ENCODE measurements at places on chromosomes 5 and 9.

- peak; percentile 52 for DNase-seq
These were observed 26.7 kb downstream of the LNPEP start for GRCh38 chr5:96962540-96962991.

DNA sequence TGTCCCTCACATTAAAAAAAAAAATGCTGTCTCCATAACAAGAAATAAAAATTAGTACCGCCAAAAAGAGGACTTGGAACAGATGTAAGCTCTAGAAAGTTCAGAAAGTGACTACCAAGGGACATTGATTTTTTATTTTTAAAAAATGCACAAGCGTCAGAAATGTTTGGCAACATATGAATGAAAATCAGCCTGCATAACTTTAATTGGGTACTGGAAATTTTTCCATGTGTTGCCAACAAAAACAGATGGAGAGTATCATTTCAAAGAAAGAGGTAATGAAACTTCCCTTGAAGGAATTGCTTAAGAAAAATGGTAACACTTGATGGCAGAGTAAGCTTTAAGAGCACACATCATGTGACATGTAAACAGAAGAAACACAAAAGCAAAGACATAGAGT lies 47.2 kb downstream of the OR2K2 start:
- peak; percentile 91 for DNase-seq

DNA sequence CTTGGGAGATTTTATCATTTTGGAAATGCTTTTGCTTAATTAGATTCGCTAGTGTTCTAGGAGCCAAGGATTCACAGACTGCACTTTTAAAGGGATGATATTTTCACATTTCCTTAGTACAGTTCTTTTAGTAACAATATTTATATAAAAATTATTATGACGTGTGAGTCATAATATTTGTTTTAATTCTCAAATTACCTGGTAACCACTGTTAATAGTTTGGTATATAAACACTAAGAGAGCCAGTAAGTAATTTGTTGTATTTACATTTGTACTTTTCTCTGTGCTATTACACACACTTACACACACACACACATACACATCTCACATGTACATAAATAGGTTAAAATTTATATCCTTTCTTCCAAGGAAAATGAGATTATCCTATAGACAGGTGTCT lies 58.8 kb upstream of the RAD23B start:
- DNase-seq, result no peak

GRCh38 chr9:122812736-122813135 lies 12.8 kb downstream of the OR1K1 start:
- no peak for DNase-seq

DNA sequence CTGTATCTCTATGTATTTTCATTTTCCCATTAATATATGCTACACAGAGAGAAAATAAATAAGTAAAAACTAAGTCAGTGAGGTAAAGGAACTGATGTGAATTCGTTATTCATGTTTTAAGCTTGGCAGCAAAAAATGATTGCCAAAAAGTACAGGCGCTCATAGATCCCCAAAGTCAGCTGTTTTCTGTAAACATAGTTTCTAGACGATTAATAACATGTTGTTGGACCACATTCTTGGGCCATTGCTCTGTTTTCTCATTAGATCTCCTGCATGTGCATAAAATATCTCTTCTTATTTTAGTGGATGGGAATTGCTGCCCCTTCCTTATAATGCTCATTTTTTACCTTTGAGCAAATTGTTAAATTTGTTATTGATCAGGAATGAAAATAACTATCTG lies 215.2 kb downstream of the TLE1 start:
- no peak for DNase-seq

DNA sequence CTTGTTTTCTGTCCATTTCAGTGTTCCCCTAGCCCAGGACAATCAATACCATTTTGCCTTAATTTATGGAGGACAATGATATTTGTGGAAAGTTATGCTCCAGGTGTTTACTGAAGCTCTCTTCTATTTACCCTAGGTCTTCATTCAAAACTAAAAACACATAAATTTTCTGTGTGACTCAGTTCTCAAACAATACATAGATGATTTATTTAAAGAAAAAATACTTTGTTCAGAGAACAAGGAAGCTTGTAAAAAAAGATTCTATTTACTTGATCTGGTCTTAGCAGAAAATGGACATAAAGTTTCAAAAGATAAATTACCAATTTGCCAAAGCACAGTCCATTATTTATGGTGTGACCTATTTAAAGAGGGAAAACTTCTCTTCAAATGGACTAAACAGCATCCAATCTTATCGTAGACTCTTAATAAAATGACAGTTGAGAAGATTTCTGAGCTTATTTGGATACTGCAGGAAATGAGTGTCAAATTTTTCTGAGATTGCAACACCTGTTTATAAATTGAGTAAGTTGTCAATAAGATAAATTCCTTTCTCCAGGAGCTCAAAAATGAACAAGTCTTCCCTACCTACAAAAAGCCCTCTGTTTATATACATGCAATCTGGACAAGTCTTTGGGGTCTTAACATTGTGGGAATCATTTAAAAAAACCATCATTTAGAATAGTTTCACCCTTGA lies 627.2 kb downstream of the PSAT1 start:
- DNase-seq, result no peak

DNA sequence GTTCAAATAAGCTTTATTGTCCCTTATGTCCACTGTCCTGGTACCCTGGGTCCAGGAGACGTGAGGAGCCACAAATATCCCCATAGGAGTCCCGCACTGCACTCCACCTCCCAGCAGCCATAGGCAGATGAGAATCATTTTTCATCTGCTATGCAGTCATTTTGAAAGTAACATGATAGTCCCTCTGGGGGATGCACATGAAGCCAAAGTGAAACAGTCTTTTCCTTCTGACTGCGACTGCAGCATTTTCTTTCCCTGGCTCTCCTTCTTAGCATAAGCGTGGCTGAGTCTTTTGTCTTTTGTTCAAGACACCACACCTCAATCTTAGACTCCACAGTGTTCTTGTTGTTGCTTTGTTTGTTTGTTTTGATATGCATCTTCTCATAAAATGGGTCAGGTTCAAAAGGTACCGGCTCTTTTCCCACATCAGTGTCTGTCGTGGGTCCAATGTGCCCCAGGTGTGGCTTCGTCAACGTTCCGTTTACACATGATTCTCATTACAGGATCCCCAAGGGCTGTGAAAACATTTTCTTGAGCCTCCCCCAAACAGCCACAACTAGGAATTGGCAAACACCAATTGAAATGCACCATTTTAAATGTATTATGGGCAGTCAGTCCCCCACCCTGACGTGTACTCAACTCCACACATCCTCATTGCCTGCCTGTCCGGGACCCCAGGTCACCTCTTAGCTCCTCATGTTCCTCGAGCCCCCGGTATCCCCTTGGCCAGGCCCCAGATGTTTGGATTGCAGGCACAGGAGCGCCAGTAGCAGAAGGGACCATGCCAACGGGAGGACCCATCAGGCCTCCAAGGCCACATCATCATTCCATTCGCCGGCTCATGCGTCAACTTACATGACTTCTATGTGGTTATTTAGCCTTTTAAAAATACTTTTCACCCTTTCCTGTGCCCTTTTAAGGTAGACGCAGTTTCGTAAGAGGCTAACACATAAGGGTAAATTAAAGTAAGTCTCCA lies 237.8 kb upstream of the DAPK1 start:
- DNase-seq, result no peak

GRCh38 chr5:3943859-3944258 lies 348.2 kb downstream of the IRX1 start:
- DNase-seq, result peak; percentile 34

- DNase-seq, result no peak
These were observed 106.5 kb downstream of the THBS4 start for GRCh38 chr5:80141681-80142080.

GRCh38 chr9:21399956-21400355 lies 9.0 kb upstream of the IFNA8 start:
- peak; percentile 39 for DNase-seq

- no peak for DNase-seq
These were observed 5.5 kb downstream of the CD74 start for GRCh38 chr5:150407096-150407720.

- no peak for DNase-seq
These were observed 1471.2 kb upstream of the NUDT12 start for GRCh38 chr5:105033637-105034400.

DNA sequence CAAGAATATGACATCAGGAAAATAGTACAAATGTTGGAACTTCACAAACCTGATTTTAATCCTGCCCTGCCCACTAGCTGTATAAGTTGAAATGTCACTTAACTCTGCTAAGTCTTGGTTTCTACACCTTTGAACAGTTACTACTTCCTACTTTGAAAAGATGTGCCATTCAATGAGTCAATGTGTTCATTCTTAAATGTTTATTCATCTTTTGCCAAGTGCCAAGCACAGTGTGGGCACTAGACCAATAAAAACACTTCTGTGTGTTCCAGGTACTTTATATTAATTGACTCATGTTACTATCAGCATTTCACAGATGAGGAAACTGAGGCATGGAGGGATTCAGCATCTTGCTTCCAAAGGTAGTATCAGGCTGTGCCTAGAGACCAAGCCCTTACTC lies 12.8 kb downstream of the PDCL start:
- DNase-seq, result no peak

DNA sequence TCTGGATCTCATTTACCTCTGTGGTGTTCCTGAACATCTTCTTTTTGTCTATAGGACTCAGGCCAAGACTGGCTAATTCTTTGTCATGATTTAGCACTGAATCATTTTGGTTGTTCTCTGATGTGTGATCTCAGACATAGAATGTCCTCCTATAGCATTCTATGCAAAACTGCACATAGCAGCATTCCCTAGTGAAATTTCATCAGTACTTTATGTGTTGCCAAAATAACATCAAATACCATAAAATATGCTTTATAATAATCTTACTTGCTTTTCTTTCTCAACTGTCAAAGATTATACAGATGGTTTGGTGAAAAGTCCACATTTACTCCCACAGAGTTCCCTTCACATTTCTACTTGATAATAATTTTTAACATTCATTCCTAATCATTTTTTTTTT lies 115.7 kb upstream of the MPDZ start:
- DNase-seq, result no peak

GRCh38 chr5:96816411-96816939 lies 8.7 kb upstream of the ERAP1 start:
- DNase-seq, result peak; percentile 7

DNA sequence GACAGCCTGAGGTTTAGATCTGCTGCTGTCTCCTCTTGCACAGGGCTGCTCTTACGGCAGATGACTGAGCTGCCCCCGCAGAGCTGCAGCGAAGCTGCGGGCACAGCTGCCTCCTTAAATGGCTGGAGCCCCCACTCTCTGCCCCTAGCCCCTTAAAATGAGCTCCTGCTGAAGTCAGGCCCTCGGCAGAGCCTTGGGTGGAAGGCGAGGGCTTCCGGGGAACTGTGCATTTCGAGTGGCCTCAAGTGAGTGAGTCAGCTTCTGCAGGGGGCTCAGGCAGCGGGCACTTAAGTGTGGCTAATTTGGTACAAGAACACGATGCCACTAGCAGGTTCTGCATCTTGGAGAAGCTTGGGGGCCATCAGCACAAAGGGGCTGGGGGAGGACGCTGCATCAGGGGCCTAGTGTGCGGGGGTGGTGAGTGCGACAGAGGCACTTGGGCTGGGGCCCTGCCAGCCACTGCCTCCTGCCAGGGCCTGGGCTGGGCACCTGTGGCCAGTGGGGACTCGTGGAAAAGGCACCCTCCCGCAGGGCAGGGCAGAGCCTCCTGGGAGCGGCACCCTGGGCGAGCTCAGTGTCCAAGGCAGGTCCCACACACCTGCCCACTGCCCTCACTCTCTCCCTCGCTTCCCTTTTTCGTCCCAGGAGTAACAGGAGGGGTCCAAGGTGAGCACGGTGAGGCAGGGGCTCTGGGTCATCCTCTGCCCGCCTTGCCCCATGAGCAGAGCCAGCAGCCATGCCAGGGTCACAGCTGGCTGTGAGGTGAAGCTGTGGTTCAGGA lies 28.8 kb upstream of the RNU6ATAC start:
- peak; percentile 67 for DNase-seq

DNA sequence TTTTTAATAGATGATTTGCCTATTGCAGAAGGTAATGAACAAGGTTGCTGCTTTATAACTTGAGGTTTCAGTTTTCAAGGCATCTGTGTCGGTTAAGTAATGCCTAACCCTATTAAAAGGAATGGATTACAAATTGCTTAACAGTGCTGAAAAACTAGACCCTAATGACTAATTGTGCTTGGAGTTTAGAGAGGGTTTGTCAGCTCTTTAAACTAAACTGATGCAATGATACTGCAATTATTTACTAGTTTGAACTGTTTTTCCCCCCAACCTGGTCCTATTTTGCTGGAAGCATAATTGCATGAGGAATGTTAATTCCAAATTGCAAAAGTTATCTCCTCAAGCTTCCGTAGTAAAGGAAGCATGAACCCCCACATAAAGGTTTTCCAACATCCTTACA lies 39.3 kb upstream of the TLX3 start:
- no peak for DNase-seq

GRCh38 chr5:73706963-73707362 lies 81.0 kb downstream of the ARHGEF28 start:
- DNase-seq, result no peak

DNA sequence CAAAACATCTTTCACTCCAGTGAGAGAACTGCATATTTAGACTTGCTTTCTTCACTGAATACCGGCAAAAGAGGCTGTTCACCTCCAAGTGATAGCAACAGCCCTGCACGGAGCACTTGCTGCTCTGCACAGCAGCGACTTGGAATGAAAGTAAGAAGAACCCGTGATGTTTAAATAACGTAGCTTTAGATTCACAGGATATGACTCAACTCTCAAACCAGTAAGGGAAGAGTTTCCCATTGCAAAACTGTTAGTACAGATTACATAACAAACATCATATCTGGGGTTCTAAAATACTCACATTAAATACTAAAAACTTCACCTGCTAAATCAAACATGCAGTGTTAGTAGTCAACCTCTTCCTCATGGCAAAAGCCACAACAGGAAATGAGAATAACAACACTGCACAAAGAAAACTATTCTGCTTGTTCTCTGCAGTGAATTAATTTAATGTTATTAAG lies 203.4 kb downstream of the MCTP1 start:
- DNase-seq, result peak; percentile 95

- DNase-seq, result no peak
These were observed 157.7 kb downstream of the PARP8 start for GRCh38 chr5:50824109-50824508.

- DNase-seq, result no peak
These were observed 419.1 kb downstream of the NR2F1-AS1 start for GRCh38 chr5:93161661-93162654.

DNA sequence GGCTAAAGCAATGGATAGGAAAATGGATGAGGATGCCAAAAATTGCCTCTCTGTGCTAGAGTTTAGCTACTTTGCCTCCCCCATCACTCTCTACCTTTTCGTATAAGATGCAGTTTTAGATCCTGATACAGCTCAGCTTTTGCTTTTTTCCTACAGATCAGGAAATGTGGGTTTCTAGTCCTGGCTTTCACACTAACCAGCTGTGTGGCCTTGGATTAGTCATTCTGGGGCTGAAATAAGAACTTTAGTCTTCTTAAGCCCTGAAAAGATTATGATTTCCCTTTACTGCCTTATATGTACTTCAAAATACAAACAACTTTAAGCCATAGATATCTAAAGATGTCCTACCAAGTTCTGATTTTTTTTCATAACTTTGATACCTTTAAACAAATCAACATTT lies 116.4 kb downstream of the BAAT start:
- peak; percentile 57 for DNase-seq

DNA sequence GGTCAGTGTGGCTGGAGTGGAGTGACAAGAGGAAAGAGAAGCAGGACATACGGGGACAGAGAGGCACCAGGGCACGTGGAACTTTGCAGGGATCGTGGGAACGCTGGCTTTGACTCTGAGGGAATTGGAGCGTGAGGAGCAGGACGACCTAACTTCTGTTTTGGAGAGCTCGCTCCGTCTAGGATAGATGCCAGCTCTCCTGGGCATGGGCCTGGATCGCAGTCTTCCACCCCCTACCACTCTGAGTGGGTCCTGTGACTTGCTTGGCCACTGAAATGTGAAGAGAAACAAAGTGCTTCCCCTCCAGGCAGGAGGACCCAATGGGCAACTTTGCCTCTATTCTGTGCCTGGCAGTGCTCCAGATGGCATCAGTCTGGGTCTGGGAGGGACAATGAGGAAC lies 8.7 kb upstream of the SH3PXD2B start:
- no peak for DNase-seq
